ENCODE measurements at places on chromosomes 5 and 9.

GRCh38 chr5:75192804-75193203 lies 43.9 kb downstream of the ANKRD31 start:
- DNase-seq = no peak

GRCh38 chr9:105711867-105712266 lies 17.5 kb downstream of the TMEM38B start:
- no peak for DNase-seq

- DNase-seq = peak; percentile 39
Measured at GRCh38 chr9:69932901-69933300, 110.7 kb upstream of the MAMDC2 start.

DNA sequence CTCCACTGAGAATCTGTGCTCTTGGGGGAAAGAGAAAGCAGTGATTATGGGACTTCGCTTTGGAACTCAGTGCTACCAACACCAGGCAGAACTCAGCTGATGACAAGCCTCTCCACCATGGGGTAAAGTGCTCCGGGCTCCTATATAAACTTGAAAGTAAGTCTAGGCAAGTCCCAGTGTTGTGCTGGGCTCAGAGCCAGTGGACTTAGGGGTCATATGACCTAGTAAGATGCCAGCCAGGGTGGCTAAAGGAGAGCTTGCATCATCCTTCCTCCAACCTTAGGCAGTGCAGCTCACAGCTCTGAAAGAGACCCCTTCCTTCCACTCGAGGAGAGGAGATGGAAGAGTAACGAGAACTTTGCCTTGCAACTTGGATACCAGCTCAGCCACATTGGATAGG lies 35.1 kb upstream of the FREM1 start:
- DNase-seq = no peak

GRCh38 chr9:109903515-109904138 lies 123.6 kb downstream of the PALM2AKAP2 start:
- peak; percentile 91 for DNase-seq

DNA sequence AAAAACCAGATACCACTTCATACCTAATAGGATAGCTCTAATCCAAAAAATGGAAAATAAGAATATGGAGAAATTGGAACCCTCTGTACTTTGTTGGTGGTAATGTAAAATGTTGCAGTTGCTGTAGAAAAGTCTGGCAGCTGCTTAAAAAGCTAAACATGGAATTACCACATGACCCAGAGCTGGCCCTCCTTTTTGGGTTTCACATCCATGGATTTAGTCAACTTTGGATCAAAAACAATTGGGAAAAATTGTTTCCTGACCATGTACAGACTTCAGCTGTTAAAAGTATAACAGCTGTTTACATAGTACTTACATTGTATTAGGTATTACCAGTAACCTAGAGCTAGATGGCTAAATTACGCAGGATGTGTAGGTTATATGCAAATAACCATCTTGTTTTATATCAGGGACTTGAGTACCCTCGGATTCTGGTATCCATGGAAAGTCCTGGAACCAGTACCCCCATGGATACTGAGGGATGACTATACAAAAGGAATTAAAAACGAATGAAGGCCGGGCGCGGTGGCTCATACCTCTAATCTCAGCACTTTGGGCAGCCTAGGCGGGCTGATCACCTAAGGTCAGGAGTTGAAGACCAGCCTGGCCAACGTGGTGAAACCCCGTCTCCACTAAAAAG lies 15.8 kb downstream of the DNAJA1 start:
- no peak for DNase-seq

DNA sequence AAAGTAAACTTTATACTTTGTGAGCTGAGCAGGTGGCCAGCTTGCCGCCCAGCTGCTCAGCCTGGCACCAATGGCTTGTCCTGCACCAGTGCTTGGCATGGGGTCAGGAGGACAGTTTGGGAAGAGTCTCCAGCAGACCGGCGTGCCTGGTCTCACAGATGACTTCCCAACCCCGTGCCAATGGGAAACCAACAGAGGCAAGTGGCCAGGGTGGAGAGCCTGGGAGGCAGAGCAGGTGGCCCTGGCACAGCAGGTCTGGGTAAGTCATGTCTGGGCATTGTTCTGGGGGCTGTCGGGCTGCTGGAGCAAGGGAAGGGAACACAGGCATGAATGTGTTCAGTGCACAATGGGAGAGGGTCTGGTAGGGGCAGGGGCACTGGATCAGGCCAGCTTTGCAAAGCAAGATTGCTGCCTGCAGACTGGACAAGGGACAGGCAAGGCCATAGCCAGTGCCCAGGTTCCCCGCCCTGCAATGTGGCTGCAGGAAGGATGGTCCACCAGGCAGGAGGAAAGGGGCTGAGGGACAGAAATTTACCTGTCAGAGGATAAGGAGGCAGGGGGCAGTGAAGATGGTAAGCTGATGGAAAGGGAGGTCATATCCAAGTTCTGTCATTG lies 76.2 kb upstream of the ALDH1B1 start:
- DNase-seq = no peak

DNA sequence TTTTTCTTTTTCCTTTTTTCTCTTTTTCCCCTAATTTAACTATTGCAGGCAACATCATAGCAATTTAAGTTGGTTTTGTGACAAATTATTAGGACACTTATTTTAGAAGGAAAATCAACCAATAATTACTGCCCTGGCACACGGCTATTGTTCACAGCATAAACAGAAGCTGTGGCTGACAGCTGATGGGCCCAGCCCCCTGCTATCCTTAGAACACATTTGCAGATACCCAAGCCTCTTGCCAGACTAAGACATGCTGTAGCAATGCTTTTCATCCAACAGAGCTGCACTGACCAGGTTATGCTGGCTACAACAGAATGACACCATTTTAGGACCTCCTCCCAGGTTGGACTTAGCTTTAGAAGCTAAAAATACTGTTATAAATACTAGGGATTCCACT lies 852.7 kb upstream of the DMAC1 start:
- peak; percentile 93 for DNase-seq

- no peak for DNase-seq
Measured at GRCh38 chr9:85223506-85224125, 518.1 kb downstream of the AGTPBP1 start.

DNA sequence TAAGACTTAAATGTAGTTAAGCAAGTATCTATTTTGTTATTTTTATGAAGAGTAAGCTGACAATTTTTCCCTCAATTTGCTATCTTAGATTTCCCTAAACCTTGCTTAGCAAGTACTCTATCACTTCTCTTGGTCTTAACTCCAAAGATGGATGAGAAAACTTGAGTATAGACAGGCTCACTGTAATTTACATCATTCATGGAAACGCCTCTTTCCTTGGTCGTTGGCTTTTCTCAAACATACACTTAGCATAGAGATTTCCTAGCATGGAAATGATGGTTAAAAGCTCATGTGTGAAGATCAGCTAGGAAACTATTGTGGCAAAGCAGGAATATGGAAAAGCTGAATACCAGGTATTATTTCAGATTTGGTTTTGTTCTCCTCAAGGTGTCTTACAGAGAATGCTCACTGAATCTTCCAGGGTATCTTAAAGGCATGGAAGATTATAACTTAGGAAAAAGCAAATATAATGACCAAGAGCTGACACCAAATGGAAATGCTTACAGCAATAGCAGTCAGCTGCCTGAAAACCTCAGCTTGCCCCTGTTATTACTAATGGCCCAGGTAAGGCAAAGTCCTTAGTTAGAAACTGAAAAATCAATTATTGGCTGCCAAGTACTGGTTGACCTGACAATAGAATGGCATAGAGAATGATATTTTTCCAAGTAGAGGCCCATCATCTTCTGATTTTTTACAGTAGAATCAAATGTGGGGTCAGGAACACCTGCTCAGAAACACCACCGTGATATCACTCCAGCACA lies 84.8 kb downstream of the SEMA5A start:
- DNase-seq = no peak

GRCh38 chr9:114021578-114021977 lies 56.5 kb downstream of the AMBP start:
- no peak for DNase-seq
